ENCODE measurements at places on chromosomes 5 and 9.

GRCh38 chr5:179121667-179122111, 61.5 kb downstream of the ZNF354C start:
- DNase-seq, result no peak

DNA sequence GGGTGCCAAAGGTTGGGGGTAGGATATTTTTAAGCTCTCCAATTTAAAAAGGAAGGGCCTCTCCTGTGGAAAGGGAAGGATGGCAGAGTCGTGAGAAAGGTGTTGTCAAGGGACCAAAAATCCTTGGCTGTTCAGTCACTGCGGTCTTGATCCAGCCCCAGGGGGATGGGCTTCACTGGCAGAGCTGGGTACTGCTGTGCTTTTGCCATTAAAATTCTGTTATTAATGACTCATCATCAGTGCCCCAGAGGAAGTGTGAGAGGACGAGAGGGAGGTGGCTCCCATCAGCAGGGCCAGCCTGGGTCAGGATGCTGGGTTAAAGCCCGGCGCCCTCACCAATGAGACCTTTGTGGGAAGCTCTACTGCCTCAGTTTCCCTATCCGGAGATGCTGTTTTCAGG, 16.7 kb downstream of the PCDH12 start:
- DNase-seq, result no peak

- no peak for DNase-seq
These were observed 45.6 kb downstream of the TLE4 start for GRCh38 chr9:79617395-79617794.

- no peak for DNase-seq
These were observed 9.1 kb downstream of the AFAP1L1 start for GRCh38 chr5:149280802-149281201.

DNA sequence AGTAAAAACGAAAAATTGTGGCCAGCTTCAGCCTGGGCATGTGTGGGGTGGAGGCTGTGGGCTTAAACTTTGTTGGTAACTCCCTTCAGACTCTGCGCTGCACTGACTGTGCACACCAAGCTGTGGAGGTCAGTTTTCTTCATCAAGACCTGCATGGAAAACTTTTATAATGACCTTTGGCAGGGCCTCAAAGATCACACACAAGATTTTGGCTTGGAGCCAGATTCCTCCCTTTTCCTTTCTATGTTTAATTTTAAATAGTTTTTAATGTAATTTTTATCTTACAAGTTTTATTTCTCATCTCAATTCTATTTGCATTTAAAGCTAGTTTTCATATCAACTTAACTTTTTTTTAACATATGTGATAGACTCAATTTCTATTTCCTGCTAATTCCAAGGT, 1211.1 kb upstream of the CDH18 start:
- no peak for DNase-seq

DNA sequence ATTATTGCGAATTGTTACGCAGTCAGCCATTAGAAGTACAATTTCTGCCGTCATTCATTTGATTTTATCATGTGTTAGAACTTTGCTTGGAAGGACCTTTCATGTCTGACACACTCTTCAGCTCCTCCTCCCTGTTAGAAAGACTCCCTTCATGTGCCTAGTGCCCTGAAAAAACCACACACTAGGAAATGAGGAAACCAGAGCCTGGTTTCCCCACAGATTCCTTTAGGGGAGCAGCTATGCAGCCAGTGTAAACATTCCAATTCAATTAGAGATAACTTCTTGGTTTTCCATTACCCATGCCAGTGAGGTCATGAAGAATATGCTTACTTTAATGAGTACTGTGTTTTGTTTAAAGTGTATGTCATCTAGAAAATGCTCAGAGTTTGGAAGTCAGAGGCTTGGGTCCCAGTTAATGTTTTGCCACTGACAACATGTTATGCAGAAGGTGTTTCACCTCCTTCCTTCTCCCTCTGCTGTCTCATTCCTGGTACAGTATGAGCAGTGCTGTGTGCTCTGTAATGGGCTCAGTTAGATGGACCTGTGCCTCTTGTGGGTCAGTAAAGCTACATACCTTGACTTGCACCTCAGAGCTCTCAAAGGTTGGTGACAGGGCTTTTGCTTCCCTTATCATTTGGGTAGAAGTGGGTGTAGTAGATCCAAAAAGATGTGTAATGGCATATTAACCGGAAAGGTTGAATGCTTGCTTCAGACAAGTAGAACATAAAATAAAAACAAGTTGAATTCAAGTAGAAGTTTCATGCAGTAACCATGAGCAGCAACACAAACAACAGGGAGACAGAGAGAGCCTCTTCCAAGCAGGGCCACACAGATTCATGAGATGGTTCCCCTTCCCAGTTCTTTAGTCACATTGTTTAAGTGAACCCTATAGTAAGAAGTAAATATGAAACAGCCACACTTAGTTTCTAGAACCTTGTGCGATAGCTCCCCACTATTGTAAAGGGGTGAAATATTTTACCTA, 52.6 kb upstream of the TNFAIP8 start:
- DNase-seq, result no peak
